Occipital lobe (tissue), 3 donors: ENCODE measurements at places on chromosomes 1 and 21. TPM values are rescaled to one million over a fixed set of nuclear protein-coding genes. Genes with fewer than 3 reads are reported as not detected.

HSD3B1 gene
- total RNA-seq = not detected

IL6R gene
- 2.8 TPM for total RNA-seq

LCE6A gene
- total RNA-seq = not detected

HSD3B2 gene
- total RNA-seq = not detected

RAVER2 gene
- 22.9 TPM for total RNA-seq

GRCh38 chr1:219699870-219700269 lies 87.0 kb upstream of the ZC3H11B start:
- DNase-seq = no peak
